ENCODE measurements at places on chromosomes 4 and X. TPM values are rescaled to one million over a fixed set of nuclear protein-coding genes. Genes with fewer than 3 reads are reported as not detected.

GRCh38 chr4:20616848-20617247, 83.4 kb upstream of the PACRGL start:
- no peak for DNase-seq

DNA sequence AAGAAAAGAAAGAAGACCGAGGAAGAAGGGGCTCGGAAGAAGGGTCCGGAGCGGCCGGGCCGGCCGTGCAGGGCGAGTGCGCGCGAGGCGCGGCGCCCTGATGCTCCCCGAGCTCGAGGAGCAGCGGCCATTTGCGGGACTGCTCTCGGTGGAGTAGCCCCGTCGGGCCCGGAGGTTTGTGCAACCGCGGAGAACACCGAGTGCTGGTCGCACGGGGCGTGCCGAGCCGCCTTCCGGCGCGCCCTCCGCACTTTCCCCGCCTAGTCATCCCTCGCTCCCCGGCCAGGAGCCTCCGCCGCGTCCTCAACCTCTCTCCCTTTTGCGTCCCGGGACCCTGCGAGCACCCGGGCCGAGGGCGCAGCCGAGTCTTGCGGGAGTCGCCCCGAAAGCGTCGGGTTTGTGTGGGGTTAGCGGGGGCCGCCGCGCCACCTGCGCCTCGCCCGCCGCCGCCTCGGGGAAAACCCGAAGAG, 127.4 kb downstream of the LAS1L start:
- DNase-seq = no peak

DNA sequence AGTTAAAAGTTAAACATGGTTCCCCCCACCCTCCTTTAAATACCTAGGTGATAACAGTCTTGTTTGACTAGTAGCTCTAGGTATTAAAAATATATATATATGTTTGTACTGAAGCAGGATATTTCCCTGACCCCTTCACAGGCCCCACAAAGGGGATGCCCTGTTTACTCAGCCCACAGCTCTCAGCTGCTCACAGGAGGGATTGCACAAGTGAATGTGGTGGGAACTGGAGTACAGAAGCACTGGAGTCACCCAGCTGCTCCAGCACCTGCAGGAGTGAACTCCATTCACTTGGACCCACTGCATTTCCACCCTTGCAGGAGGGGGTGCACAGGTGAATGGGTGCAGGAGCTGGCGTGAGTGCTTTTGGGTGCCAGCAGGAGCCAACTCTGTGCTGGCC, 99.3 kb upstream of the TLR3 start:
- DNase-seq = no peak

GRCh38 chr4:183832776-183833450, 72.2 kb upstream of the STOX2 start:
- DNase-seq = no peak

DNA sequence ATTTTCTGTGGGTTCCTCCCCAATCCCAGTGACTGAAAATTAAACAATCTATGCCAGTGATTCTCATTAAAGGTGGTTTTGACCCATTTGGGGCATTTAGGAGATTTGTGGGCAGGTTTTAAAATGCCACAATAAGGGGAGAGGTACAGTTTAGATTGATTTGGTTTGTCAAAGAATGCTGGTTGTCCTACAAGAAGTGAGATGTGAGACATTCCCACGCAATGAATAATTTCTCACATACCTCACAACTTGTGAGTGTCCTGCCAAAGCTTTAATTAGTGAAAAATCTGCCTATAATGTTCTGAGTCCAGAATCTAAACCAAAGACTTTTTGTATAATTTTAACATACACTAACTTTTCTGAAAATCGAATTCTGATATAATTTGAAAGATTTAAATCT, 199.4 kb downstream of the MAPK10 start:
- no peak for DNase-seq

The PAK3 gene
- 0.51 TPM for polyA plus RNA-seq
